ENCODE measurements at places on chromosomes 13 and 19. TPM values are rescaled to one million over a fixed set of nuclear protein-coding genes. Genes with fewer than 3 reads are reported as not detected.

CGB8 gene
- total RNA-seq = not detected

DNA sequence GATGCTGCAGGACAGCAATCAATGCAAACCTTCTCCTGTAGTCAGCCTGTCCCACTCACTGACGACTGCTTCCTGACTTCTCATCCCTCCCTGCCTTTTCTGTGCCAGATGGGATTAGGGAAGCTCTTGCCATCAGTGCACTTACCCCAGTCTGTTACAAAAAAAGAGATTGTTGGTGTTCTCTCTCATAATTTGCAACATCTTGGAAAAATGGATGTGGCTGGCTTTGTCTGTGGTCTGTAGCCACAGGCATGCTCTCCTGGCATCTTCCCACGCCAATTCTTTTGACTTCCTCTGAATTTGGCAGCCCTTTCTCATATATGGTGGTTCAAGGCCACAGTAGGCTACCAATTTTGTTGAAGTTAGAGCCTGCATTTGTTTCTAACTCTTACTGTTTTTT lies 11.6 kb upstream of the HTR2A start:
- DNase-seq = no peak

DNA sequence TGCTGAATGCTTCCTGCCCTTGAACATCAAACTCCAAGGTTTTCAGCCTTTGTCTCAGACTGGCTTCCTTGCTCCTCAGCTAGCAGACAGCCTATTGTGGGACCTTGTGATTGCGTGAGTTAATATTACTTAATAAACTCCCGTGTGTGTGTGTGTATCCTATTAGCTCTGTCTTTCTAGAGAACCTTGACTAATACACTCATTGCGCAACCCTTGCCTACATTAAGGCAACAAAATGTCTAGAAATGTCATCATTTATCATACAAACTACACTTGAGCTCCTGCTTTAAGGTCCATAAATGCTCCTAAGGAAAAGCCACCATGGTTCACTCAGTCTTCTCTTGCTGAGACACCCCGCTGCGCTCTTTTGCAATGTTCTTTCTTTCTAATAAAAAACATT lies 2861.0 kb downstream of the PCDH9 start:
- no peak for DNase-seq

APLP1 gene
- total RNA-seq = 3.7 TPM

TICAM1 gene
- 14.0 TPM for total RNA-seq

DNA sequence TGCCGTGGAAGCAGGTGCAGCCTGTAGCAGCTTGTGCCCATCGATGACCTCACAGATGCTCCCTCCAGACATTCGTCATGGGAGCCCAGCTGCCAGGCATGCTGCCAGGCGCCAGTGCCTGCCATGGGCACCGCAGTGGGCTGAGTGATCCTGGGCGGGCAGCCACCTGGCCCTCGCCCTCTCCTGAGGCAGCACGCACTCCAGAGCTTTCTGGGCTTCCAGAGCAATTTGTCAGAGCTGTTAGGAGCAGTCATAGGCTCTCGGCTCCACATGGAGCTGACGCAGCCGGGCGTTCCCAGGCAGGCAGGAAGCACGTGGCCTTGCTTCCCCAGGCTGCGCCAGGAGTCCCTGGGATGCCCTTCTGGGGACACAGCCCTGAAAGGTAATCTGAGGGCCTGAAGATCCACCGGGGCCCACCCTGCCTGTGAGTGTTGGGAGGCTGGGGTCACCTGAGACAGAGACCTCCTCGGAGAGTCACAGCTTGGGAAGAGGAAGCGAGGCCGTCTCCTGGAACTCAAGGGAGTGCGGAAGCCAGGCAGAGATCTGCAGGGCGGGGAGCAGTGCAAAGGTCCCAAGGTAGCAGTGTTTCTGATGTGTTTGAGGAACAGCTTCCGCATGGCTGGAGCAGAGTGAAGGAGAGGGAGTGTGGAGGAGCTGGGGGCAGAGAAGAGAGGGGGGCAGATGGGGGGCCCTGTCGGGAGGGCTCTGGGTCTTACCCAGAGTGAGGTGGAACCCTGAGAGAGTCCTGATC lies 50.6 kb downstream of the DPF1 start:
- no peak for DNase-seq

DNA sequence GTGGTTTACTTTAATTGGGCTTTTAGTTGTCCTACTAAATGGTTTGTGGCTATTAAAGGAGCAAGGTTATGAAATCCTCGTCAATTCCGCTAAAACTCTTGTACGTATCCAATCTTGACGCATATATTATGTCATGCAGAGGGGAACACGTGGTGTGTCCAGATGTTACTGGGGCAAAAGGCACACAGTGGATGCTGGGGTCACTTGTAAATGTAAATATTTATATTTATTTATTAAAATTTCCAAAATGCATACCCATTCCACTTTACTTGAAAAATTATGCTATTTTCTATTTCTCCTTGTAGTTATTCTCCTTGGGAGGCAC lies 36.7 kb upstream of the SLC46A3 start:
- no peak for DNase-seq

CEACAM4 gene
- total RNA-seq = not detected

GRCh38 chr13:38514575-38514974 lies 164.9 kb downstream of the UFM1 start:
- DNase-seq = no peak

- DNase-seq = peak; percentile 83
Measured at GRCh38 chr19:28468701-28469459, 744.1 kb downstream of the UQCRFS1 start.

DNA sequence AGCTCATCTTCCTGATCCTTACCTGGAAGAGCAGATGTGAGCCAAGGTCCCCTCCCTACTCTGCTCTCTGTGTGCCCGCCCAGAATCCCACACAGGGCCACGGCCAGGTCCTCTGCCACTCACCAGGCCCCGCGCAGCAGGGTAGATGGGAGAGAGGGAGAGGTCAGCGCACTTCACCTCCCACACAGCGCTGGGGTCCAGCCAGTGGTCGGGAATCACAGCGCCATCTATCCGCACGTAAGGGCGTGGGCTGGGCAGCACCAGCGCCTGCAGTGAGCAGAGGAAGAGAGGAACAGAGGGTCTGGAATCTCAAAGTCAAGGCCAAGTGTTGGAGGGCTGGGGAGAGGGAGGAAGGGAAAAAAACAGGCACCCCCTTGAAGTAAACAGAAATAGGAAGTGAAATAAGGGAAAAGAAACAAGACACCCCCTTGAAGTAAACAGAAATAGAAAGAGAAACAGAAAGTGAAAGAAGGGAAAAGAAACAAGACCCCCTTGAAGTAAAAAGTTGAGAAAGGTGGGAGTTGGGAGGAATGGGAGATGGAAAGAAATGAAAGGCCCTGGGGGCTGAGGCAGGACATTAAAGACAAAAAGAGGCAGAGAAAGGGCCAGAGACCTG lies 7.0 kb upstream of the PLA2G4C start:
- DNase-seq = no peak

PCP2 gene
- not detected for total RNA-seq

ZNF66 gene
- 2.8 TPM for total RNA-seq

DNA sequence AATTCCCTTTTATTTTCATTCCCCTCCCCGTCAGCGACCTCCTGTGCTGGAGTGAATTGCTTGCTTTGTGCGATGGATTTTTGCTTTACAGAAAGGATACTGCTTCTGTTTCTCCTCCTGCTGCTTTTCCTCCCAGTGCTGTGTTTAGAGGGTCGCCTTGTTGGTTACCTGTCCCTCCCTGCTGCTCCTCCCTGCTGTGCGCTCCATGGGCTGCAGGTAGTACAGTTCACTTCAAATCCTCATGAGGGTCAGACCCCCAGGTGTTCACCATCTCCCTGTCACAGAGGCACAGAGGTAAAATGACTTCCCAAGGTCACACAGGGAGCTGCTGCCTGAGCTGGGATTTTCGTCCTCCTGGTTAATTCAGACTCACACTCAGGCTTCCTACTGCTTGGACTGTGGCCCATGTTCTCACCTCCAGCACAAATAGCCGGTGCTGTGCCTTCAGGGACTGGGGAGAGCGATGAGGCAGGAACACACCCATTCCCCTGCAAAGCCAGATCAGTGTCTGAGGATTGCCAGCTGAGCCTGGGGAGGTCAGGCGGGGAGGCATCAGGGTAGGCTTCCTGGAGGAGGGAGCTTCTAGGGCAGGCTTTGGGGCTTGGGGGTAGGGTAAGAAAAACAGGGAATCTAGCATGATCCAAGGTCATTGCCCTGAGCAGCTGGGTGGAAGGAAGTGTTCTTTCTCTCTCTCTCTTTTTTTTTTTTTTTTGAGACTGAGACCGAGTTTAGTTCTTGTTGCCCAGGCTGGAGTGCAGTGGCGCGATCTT lies 14.4 kb downstream of the BICRA start:
- DNase-seq = no peak

DNA sequence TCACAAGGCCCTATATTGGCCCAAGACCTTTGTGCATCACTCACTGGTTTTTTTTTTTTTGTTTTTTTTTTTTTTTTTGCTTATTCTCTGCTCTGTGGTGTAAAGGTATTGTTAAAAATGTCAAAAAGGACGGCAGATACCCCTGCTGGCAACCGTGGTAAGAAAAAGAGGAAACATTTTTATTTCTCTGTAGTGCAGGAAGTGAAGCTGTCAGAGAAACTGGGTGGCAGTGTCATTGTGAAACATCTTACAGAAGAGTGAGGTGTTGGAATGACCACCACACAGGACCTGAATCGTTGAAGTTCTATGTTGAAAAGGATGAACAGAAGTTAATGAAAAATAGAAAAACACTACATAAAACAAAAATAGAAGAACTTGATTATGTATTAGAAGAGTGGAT lies 346.4 kb downstream of the FGF9 start:
- no peak for DNase-seq

DNA sequence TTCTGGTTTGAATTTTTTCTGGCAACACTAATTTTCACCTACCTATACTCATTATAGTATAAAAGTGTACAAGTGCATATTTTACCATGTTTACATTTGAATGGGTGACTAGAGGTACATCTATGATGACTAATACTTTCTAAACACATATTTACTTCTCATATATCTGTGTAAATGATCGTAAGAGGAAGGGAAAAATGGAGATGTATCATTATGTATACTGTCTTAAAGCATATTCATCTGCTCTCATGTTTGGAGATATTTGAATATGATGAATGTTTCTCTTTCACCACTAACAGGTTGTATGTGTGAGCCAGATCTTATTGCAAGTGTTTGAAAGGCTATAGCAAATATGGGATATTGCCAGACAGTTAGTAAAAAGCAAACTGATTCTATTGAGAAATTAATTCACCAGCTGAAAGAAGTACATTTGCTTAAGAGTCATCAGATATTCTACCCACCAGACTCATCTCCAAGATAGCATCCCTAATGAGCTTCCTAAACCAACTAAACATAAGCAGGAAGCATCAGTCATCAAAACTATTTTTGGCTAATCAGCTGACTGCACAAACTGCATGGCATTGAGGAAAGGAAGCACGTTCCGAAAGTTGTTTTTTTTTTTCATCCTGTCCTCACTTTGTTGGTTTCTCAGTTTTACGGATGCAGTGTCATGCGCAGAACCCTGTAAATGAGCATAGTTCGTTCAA lies 738.2 kb downstream of the GPC5 start:
- no peak for DNase-seq

- DNase-seq = no peak
Measured at GRCh38 chr19:33071887-33072286, 7.2 kb upstream of the RHPN2 start.

DNA sequence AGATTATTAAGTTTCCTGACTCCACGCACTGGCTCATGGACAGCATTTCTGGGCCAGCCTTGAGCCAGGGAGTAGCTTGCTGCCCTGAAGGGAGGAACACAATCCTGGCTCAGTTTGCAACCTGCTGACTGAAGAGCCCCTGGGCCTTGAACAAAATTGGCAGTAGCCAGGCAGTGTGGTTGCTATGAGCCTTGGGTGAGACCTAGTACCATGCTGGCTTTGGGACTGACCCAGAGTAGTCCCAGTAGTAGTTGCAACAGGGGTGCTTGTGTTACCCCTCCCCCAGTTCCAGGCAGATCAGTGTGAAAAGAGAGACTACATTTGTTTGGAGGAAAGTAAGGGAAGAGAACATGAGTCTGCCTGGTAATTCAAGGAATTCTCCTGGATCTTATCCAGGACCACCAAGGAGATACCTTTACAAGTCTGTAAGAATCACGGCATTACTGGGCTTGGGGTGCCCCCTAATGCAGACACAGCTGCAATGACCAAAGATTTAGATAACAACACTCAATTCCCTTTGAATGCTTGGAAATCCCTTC lies 22.0 kb downstream of the ITGBL1 start:
- DNase-seq = no peak

CPAMD8 gene
- total RNA-seq = 3.5 TPM

HIPK4 gene
- total RNA-seq = not detected

DHPS gene
- total RNA-seq = 66.2 TPM

DNA sequence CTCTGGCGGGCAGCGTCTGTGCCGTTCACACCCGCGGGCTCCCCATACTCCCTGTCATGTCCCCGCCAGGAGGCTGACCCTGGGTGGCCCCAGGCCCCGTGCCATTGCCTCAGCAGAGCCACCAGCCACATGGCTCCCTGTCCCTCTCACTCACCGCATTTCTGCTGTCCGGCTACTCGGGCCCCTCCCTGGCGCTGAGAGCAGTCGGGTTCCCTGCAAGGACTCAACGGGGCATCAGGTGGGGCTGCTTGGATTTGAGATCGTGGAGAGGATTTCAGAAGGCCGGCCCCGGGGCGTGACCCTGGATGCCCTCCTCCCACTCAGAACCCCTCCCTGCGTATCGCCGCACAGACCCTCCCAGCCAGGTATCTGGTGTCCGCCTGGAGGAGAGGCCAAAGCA lies 142.1 kb downstream of the KDM4B start:
- no peak for DNase-seq

GRCh38 chr19:27777726-27778125 lies 1435.2 kb downstream of the UQCRFS1 start:
- no peak for DNase-seq

DNA sequence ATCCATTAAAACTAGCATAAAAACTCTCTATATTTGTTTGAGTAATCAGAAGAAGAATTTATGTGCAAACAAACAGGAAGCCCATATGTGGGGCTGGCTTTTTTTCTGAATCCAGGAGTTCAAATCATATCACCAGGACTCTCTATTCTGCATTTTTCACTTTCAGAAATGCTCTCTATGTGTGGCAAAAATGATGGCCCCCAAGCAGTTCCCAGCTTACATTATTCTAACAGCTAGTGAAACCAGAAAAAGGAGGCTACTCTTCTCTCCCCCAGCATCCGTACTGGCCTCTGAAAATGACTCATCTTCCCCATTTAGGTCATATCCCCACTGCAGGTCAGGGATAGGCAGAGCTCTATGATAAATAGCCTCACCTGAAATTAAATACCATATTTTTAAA lies 20.4 kb downstream of the RBM26 start:
- no peak for DNase-seq

DNA sequence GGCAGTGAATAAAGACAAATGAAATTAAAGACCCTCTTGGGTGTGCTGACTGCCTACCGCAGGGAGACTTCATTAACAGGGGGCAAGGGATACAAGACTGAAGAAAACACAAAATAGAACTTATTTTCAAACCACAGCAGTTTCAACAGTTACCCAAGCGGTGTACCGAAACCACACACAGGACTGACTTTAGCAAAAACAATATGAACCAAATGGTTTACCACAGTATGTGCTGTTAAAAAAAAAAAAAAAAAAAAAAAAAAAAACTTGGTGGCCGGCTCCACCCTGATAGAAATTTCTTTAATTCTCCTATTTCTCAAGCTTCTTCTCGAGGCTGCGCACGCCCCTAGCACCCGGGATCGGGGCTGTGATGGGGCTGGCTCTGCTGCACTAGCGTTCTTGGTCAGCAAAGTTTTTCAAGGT lies 42.6 kb downstream of the KLF2 start:
- DNase-seq = no peak

All from colonic mucosa (tissue), 4 donors.